ENCODE measurements at places on chromosomes 5 and 9. TPM values are rescaled to one million over a fixed set of nuclear protein-coding genes. Genes with fewer than 3 reads are reported as not detected.

GRCh38 chr9:2722715-2723114 lies 5.4 kb downstream of the KCNV2 start:
- peaks cover 3% of the 10 kb centered on the region for H3K4me1 ChIP-seq
- no peak for DNase-seq
- H3K27ac ChIP-seq = no peak overlapping the region
- no peak overlapping the region for H3K4me3 ChIP-seq

- DNase-seq = no peak
- H3K4me1 ChIP-seq = peaks cover 24% of the 10 kb centered on the region
- H3K36me3 ChIP-seq = no peaks in the 10 kb centered on the region
- H3K4me3 ChIP-seq = no peak overlapping the region
Measured at GRCh38 chr9:98793031-98793430, 3.3 kb downstream of the ANKS6 start.

GRCh38 chr9:71607461-71607881 lies 160.8 kb downstream of the CEMIP2 start:
- H3K4me1 ChIP-seq = no peaks in the 10 kb centered on the region
- DNase-seq = no peak
- H3K27me3 ChIP-seq = no peaks in the 10 kb centered on the region
- H3K4me3 ChIP-seq = no peak overlapping the region

- H3K4me1 ChIP-seq = no peaks in the 10 kb centered on the region
- no peak for DNase-seq
- H3K27me3 ChIP-seq = no peaks in the 10 kb centered on the region
- no peaks in the 10 kb centered on the region for H3K36me3 ChIP-seq
- no peak overlapping the region for H3K4me3 ChIP-seq
Measured at GRCh38 chr5:161299053-161299452, 247.5 kb downstream of the GABRB2 start.

GRCh38 chr5:39394946-39395345 lies 29.8 kb downstream of the DAB2 start:
- no peak overlapping the region for H3K27ac ChIP-seq
- H3K36me3 ChIP-seq = no peaks in the 10 kb centered on the region
- H3K4me3 ChIP-seq = no peak overlapping the region
- H3K27me3 ChIP-seq = no peaks in the 10 kb centered on the region
- DNase-seq = no peak

GRCh38 chr5:132056610-132057497 lies 3.6 kb upstream of the IL3 start:
- H3K27me3 ChIP-seq = no peaks in the 10 kb centered on the region
- no peaks in the 10 kb centered on the region for H3K4me1 ChIP-seq
- no peaks in the 10 kb centered on the region for H3K36me3 ChIP-seq
- no peak overlapping the region for H3K4me3 ChIP-seq
- no peak overlapping the region for H3K27ac ChIP-seq

Gene NNT
- 26.3 TPM for total RNA-seq

GRCh38 chr5:90767710-90768109 lies 209.1 kb downstream of the ADGRV1 start:
- no peaks in the 10 kb centered on the region for H3K36me3 ChIP-seq
- H3K27ac ChIP-seq = no peak overlapping the region
- H3K4me1 ChIP-seq = no peaks in the 10 kb centered on the region
- no peak for DNase-seq

DNA sequence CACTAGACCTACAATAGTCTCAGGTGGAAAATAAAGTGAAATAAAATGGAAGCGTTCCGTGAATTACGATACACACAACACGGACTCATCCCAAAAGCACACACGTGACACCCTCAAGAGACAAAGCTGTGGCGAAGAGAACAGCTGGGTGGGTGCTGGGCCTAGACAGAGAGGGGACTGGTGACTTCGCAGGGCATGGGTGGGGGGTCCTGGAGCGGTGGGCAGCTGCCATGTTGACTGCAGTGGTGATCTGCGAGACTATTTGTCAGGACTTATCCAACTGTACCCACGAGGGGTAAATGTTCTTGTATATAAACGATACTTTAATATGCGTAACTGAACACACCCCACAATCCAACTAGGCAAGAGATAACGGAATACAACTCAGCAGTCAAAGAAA lies 52.0 kb downstream of the GOLM1 start:
- no peaks in the 10 kb centered on the region for H3K4me1 ChIP-seq
- H3K4me3 ChIP-seq = no peak overlapping the region
- no peaks in the 10 kb centered on the region for H3K36me3 ChIP-seq
- no peak for DNase-seq

Gene KCNN2
- total RNA-seq = 0.18 TPM

Data from esophagus squamous epithelium (tissue), 5 donors.